8988T (cell line): ENCODE measurements at places on chromosomes 16 and 17.
A peak's percentile ranks its signal among the peaks of the same experiment; 100 is the strongest.

DNA sequence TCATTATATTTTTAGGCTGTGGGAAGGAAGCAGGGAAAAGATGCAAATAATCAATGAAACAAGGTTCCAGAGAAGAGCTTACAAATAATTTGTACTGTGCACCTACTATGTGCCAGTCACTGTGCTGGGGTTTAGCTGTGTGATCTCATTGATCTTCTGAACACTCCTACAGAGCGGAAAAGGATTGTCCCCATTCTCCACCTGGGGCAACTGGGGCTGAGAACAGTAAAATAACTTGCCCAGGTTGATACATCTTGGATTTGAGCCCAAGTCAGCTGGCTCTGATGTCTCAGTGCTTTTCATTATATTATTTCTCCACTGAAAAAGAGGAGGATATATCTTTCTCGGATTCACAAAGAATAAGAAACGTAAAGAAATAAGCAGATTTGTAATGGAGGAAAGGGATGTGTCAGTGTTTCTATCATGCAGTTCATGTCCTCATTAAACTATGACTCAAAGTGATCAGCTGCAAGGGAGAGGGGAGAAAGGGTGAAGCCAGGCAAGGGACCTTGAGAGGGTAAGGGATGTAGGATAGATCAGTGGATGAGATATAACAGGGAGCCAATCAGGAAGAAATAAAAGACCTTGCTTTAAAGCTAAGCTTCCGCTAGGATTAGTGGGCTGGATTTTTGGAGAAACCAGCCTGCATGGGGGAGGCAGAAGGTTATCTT is 143.6 kb upstream of the NOL11 start:
- no peak for DNase-seq

DNA sequence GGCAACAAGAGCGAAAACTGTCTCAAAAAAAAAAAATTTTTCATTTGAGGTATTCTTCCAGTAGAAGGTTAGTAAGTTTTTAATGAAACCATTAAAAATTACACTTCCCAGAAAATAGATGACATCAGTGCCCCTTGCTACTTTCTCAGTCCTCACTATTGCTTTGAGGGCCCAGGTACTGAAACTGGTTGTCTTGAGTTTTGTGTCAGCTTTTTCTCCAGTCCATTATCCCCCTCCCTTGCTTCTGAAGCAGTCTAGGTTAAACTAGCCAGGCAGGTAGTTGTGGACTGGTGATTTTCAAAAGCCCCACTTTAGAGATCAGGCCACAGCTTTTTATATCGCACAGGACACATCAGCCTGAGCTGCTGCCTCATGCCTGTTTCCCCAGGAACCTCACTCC is 10.9 kb downstream of the SMCR8 start:
- no peak for DNase-seq

GRCh38 chr17:80260791-80261158 is at the start of gene RNF213:
RNF213 (plus strand) TSS chr17:80260852; CDS start chr17:80263682, 2,830 bp downstream.
- peak; percentile 76 for DNase-seq

DNA sequence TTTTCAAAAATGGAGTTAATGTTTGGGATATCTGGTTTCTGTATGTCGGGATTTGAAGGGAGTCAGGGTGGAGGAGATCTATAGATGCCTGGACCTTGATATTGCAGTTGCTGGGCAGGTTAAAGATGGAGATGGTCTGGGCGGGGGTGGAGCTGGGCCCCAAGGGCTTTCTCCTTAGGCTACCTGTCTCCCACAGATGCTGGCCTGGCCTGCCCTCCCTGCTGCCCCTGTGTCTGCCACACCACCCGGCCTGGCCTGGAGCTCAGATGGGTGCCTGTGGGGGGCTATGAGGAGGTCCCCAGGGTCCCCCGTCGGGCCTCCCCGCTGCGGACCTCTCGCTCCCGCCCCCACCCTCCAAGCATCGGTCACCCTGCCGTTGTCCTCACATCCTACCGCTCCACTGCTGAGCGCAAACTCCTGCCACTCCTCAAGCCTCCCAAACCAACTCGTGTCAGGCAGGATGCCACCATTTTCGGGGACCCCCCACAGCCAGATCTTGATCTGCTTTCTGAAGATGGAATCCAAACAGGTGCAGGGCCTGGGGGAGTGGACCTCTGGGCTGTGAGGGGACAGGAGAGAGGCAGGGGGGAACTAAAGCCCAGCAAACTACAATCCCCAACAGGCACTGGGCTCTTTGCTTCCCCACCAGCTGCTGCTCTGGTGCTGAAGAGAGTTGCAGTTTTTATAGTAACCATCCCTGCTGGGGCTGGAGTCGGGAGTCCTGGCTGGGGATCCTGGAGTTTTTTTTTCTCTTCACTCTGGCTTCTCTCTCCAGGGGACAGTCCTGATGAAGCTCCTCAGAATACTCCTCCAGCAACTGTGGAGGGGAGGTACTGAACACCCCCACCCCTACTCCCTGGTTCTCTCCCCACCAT is 2.9 kb downstream of the ARHGEF15 start:
- no peak for DNase-seq

DNA sequence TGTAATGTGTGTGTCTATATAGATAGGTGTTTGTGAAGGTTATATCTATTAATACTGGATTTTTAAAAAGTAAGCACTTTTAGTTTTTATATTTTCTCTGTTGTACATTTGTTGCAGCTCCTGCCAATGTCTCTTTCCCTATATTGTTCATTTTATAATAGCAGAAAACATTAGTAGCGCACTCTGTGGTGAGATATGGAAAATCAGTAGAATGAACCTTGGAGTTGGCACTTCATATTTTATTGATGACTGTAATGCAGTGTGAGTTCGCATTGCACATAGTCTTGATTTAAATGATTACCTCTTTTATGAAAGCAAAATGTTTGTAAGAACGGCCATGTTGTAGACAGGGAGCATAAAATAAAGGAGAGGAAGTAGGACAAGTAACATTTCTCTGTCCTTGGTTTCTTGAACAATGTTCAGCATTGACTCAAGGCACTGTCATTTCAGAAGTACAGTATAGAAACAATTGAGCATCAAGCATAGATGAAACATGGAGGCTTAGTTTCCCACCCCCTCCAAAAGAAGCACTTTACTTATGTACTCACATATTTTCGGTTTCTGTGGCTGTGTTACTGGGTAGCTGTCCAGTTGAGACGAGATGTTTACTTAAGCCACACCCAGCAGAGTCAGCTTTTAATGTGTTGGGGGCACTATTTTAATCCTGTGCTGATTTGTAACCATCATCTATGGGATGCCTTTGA is 74.0 kb downstream of the TANC2 start:
- no peak for DNase-seq

GRCh38 chr16:57022445-57022844 is 33.1 kb downstream of the NLRC5 start:
- DNase-seq = no peak

- DNase-seq = peak; percentile 31
Observed at GRCh38 chr17:18362698-18363100, 651 bp downstream of the SHMT1 start.

- no peak for DNase-seq
Observed at GRCh38 chr17:42975265-42975664, 4.6 kb downstream of the PTGES3L start.

- DNase-seq = no peak
Observed at GRCh38 chr16:2358811-2359210, 18.3 kb upstream of the ABCA3 start.

GRCh38 chr16:23410176-23410575 is 42.8 kb downstream of the COG7 start:
- no peak for DNase-seq

GRCh38 chr16:89446136-89446974 is 44.0 kb downstream of the ANKRD11 start:
- no peak for DNase-seq

DNA sequence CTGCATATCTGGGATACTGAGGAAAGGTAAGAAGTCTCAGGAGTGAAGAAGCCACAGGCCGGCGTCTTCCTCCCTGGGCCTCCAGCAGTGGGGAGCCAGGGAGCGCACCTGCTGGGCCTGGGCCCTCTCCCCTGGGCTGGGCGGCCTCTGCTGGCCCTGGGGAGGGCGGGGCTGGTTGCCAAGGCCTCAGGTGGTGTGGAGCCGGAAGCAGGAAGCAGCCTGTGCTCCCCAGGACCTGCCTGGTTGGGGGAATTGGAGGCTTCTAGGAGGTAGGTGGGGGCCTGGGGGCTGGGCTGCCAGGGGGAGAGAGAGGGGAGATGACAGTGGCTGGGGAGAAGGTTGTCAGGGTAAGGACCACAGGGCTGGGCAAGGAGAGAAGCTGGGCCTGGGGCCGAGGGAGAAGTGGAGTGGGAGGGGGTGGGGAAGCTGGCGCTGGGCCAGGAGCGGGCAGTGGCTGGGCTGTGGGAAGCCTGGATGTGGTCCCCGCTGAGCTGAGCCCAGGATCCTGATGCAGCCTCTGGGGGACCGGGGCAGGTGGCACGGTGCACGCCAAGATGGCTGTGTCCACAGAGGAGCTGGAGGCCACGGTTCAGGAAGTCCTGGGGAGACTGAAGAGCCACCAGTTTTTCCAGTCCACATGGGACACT is at the start of gene SMIM22:
Gene SMIM22, plus strand, starts transcription at position 189 of the 647 bp plus-strand sequence. Its CDS starts 366 bp downstream, at position 555.
- no peak for DNase-seq

GRCh38 chr17:41467561-41467960 is 375 bp upstream of the KRT32 start:
- DNase-seq = no peak

DNA sequence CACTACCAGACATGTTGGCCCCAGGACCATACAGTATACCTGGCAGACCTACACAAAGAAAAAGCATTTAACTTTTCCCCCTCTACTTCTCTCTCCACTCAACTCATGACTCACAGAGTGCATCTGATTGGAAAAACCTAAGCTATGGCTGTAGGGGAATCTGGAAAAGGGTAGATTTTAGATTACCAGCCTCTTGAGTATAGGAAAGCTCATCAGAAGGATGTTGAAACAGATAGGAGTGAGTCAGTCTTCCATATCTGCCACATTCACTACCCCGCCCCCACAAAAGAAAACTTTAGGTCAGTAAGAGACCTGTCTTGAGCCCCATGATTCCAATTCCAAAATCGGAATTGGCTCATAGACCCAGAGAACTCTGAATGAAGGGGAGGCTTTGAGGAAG is 12.3 kb downstream of the KRT9 start:
- no peak for DNase-seq

GRCh38 chr16:20901068-20901435 is 481 bp downstream of the LYRM1 start:
- no peak for DNase-seq

GRCh38 chr17:45190503-45191255 is 29.0 kb downstream of the HEXIM2 start:
- no peak for DNase-seq

DNA sequence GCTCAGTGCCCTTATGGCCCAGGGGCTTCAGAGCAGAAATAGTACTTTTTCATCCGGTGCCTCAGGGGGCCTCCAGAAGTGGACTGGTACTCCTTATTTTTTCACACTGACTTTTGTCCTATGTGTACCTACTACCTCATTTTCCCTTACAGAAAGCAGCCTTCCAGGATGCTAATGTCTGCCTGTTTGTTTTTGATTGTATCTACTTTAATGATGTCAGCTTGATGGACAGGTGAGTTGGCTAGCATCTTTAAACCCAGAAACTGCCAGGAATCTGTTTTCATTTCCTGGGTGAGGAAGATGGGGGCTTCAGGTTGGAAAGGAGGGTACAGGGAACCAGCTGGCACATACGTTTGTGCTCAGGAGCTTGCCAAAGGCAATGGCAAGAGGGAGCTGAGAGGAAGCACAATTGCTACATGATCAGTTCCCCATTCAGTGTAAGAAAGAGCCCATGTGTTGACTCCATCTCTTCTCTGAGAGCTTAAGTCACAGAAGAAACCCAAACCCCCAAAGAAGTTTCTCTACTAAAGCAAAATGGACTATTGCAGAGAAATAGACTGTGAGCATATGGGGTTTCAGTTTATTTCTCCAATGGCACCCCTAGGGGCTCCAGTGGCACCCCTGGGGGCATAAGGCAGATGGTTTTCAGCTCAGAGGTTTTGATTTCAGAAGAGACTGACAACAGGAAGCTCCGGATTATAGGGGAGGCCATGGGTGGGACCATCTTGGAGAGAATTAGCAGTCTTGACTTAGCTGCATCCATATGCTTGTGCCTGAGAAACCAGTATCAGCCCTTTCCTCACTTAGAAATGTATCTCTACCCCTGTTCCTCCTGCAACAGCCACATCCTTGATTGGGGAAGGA is 16.3 kb downstream of the LIG3 start:
- no peak for DNase-seq

GRCh38 chr16:11964761-11965551 is at the start of gene TNFRSF17:
TNFRSF17 (plus strand) TSS chr16:11965210; CDS start chr16:11965325, 115 bp downstream.
- DNase-seq = no peak

GRCh38 chr17:82517230-82517865 is 2.2 kb upstream of the FOXK2 start:
- no peak for DNase-seq

DNA sequence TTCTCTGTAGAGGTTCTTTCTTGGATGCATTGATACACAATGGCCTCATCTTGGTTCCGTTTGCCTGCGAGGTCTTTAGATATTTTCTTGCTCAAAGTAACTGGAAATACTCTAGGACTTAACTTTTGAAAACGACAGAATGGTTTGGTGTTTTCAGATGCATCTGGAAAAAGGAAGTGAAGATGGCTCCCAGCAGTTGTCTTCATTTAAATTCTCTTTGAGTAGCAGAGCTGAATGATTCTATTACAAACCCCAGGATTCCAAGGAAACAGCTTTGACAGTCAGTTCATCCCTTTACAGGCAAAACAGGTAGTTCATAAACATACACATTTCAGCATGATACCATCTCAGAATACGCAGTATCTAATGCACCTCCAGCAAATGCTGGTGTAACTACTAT is 54.8 kb downstream of the PSMD12 start:
- no peak for DNase-seq

DNA sequence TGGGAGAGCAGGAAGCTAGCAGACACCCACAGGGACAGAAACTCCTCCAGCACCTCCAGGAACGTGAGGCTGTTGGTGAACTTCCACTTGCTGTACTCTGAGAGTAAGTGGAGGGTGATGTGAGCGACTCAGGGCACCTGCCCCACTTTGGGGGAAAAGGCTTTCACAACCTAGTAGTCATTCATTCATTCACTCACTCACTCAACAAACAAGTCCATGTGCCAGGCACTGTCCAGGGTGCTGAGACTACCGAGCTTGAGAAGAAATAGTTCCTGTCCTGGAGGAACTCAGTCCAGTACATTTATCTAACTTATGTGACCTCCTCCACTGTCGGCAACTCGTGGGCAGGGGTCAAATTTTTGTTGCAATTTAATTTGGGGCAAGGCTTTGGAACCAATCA is 26.6 kb downstream of the LGALS9 start:
- DNase-seq = no peak

- DNase-seq = no peak
Observed at GRCh38 chr17:40850293-40850972, 16.6 kb downstream of the KRT12 start.
